ACHN (cell line): ENCODE measurements at places on chromosomes 16 and 17.

DNA sequence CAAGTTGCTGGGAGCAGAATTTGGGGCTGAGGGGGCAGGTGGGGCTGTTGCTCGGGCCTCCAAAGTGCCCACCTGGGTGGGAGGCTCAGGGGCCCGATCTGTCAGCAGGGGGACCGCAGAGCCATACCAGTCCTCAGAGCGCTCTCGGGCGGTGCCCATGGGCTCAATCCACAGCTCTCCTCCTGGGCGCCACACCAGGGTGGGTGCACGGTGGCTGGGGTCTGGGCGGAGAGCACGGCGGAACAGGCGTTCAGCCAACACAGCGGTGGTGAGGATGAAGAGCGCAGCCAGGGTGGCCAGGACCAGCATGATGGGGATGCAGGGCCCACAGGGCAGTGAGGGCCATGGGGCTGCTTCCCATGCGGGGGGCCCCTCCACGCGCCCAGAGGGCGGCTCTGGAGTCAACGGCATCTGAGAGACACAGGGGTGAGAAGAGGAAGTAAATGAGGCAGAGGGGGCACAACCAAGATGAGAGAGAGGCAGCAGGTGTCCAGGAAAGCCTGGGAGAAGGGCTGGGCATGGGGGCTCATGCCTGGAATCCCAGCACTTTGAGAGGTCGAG lies 1.2 kb downstream of the C16orf54 start:
- DNase-seq, result no peak

DNA sequence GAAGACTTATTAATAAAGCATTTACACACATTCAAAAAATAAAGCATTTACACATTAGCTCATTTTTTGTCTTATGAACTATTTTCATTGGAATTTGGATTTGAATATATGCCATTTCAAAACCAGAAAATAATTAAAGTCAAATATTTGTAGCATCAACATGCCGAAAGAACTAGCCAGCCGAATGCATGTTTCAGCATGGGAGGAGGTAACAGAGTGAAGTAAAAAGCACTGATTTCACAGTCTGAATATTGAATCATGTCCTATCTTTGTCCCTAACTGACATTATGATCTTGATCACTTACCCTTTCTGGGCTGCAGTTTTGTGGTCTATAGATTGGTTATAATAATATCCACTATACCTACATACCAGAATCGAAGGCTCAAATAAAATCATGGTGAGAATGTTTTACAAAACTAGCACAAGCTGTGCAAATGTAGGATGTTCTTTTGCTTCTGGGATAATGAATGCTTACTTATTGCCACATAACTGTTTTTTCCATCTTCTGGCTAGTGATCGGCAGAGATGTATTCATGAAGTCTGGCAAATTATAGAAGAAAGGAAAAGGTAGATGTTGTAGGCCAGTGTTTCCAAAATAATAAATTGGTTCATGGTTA lies 84.7 kb downstream of the TUBD1 start:
- DNase-seq, result no peak

DNA sequence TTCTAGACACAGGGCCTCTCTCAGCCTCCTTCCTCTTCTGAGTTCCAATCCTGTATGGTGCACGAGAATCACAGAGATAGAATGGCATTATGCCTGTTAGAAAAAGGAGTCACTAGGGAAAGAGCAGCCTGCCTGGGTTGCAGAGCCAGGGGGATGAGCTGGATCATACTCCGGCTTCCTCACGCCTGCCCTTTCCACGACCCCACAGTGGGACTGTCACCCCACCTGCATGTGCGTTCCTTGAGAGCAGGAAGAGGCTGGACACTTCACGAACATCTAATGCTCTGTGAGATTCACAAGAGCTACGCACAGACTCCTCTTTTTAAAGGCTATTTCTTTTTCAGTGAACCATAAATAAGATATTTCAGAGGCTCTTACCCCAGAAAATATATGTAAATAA lies 54.8 kb downstream of the N4BP1 start:
- no peak for DNase-seq

DNA sequence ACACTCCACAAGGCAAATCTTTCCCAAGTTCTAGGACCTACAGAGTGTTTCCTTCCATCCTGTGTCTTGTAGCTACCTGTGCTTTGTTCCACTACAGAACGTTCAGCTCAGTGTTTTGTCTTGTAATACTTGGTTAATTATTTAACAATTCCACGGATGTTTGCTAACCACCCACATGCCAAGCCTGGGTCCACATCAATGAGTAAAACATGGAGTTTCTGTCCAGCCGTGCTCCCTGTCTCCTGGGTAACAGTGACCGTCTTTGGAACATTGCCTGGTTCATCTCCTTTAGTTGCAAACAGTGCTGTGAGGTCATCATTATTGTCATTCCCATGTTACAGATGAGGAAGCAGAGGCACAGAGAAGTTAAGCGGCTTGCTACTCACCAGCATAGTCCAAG lies 41.3 kb downstream of the IRF8 start:
- DNase-seq, result peak; percentile 19

DNA sequence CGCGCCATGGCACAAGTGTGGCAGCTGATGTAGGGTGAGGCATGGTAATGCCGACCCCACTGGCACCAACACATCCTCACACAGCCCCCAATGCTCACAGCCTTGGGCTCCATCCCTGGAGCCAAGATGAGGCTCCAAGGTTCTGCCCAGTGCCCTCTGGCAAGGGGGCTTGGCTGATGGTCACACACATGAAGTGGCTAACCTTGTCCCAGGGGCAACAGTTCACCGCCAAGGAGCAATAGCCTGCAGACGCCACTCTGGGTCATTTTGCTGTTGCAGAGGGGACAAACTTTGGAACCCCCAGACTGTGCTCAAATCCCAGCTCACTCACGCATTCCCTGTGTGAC lies 26.8 kb downstream of the TNFRSF13B start:
- no peak for DNase-seq

- DNase-seq, result no peak
Observed at GRCh38 chr16:6576606-6577005, 756.0 kb upstream of the RBFOX1 start.

DNA sequence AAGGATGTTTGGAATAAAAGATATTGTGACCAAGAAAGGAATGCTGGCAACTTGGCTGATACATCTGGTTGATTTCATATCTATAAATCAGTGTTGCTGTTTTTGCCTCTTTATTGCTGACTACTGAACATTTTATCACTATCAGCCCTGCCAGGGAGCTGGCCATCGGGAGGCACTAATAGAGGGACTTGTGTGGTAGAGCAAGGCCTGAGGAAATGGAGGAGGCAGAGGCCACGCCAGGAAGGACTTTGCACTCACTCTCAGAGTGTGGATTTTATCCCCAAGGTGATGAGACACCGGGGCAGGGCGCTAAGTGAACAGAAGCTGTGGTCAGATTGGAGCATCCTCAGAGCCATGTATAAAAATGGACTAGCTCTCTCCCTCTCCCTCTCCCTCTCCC lies 9.3 kb upstream of the CYB561 start:
- no peak for DNase-seq

DNA sequence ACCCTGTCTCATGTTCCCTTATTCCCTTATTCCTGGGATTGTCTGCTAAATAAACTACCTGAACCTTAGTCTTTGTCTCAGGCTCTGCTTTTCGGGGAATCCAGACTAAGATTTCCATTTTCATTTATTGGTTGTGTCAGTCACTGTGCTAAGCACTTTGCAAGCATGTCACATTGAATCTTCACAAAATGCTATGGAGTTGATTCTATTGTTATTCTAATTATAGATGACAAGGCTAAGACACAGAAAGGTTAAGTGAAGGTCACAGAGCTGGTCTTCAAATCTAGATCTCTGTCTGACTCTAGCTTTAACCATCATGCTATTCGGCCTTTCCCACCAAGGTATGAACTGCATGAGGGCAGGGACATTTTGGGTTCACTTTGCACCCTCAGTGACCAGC lies 13.4 kb upstream of the CES5A start:
- no peak for DNase-seq

GRCh38 chr17:12554251-12554650 lies 111.4 kb upstream of the MYOCD start:
- DNase-seq, result no peak

- DNase-seq, result no peak
Observed at GRCh38 chr16:66429290-66429962, 2.3 kb downstream of the BEAN1 start.

- DNase-seq, result no peak
Observed at GRCh38 chr16:72109300-72109699, 15.7 kb downstream of the DHX38 start.

- DNase-seq, result no peak
Observed at GRCh38 chr17:15431766-15432165, 35.7 kb downstream of the CDRT4 start.

- no peak for DNase-seq
Observed at GRCh38 chr16:79218351-79218750, 382.2 kb downstream of the MAF start.

GRCh38 chr17:42850954-42851353 lies at the start of gene AOC3:
AOC3 (plus strand) TSS chr17:42851199; CDS start chr17:42851344, 145 bp downstream.
- no peak for DNase-seq

GRCh38 chr17:28368915-28369683 lies 1.0 kb downstream of the VTN start:
- no peak for DNase-seq

DNA sequence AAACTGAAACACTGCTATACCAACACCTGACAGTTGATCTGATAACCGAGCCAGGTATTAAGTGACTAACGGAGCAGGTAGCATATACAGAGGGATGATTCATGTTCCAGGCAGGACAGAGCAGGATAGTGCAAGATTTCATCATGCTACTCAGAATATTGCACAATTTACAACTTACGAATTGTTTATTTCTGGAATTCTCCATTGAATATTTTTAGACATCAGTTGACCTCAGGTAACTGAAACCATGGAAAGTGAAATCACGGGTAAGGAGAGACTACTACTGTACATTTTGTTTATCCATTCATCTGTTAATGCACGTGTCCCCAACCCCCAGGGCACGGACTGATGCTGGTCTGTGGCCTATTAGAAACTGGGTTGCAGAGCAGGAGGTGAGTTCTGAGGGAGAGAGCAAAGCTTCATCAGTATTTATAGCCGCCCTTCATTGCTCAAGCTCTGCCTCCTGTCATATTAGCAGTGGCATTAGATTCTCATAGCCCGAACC lies 14.5 kb upstream of the PPM1E start:
- no peak for DNase-seq

GRCh38 chr16:58882292-58882691 lies 148.2 kb upstream of the GOT2 start:
- DNase-seq, result no peak

DNA sequence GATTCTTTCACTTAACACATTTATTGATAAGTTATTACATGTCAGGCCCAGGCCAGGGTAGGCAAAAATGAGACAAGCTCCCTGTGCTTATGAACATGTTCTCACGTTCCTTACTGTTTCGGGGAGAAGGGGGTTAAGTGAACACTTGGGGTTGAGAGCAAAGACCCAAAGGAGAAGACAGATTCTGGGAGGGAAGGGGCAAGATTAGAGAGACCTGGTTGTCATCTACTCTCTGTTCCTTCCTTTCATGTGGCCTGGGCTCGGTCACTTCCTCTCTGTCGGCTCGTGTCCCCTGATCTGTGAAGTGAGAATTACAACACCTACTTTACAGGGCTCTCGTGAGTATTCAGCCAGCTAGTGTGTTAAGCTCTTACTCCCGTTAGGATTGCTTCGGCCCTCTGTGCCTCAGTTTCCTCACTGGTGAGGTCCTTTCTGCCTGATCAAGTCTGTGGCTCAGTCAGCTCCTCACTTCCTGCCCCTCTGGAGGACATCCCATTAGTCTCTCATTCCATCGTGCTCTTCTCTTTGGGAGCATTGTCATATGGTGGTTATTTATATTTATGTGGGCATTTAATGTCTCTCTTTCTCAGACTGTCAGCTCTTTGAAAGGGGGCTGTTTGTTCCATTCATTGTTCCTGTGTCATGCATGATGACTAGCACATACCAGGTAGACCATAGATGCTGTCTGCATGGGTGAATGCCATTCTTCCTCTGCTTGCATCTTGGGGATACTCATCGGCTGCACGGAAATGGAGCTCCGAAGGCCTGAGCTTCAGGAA lies 38.9 kb downstream of the PLCG2 start:
- no peak for DNase-seq

DNA sequence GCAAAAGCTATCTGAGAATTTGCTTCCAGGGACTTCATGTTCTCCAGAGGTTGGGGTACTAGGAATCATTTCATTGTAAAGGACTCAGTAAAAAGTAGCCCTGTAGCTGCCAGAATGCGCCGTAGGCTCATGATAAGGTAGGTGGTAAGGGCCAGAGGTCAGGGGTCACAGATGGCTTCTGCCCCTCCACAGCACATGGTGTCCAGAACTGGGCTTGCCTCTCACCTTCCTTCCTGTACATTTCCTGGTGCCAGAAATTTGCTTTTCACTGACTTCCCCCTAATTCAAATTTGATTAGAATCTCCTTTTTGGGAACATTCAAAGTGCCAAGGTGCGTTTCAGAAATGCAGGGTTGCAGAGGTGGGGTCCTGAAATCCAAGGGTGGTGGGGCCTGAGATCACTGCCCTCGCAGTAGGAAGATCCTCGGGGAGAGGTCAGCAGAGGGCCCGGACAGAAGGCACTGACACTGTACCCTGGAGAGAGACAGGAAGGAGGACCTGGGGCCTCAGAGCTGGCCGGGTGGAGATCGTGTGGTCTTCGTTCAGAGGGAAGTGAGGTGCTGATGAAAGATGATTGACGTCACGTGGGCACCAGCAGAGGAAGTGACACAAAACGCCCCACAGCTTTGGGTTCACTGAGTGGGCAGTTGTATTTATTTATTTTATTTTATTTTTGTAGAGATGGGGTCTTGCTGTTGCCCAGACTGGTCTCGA lies 25.5 kb upstream of the METRNL start:
- no peak for DNase-seq

- DNase-seq, result no peak
Observed at GRCh38 chr16:48235058-48235555, 9.0 kb upstream of the LONP2 start.

GRCh38 chr16:53960954-53961616 lies 257.1 kb downstream of the FTO start:
- DNase-seq, result no peak

GRCh38 chr16:86048882-86049585 lies 150.1 kb downstream of the IRF8 start:
- DNase-seq, result no peak

DNA sequence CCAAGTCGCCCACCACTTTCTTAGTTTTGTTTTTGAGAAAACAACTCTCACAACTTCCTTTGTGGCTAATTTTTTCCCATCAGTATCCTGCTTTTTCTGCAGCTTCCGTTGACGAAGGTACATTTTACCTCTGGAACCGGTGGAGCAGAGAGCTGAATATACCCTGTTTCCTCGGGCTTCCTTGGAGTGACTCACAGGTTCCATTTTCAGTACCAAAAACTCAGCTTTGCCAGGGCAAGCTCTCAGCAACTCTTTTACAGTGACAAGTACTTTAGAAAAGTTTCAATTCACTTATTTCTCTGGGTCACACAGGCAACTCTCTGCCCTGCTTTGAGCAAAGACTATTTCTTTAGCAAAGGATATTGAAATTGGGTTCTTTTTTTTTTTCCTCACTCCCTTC lies 318.9 kb downstream of the SNX29 start:
- DNase-seq, result peak; percentile 14
